ENCODE measurements at places on chromosomes 2 and 18.

DNA sequence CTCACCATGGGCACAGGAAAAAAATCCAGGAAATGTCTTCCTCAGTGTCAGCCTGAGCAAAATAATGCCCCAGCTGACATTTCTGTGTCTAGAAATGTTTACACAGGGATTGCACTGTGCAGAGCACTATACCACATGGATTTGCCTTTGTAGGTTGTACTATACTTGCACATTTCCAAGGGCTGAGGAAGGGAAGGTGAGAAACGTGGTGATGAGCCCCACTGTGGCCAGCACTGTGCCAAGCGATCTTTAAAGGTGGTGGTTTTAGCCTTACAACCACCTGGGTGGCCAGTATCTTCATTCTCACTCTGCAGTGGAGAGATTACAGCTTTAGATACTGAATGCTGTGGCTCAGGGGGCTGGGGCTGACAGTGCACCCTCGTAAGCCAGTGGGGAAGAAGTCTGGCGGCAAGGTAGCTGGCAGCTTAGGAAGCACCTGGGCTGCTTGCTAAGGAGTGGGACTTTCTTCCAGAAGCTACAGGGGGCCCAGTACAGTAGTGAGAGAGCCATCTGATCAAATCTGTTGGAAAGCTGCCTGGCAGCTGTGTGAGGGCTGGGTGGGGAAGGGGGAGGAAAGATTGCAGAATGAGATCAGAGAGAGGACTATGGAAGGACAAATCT, 81.4 kb upstream of the MSH2 start:
- no peak for DNase-seq

DNA sequence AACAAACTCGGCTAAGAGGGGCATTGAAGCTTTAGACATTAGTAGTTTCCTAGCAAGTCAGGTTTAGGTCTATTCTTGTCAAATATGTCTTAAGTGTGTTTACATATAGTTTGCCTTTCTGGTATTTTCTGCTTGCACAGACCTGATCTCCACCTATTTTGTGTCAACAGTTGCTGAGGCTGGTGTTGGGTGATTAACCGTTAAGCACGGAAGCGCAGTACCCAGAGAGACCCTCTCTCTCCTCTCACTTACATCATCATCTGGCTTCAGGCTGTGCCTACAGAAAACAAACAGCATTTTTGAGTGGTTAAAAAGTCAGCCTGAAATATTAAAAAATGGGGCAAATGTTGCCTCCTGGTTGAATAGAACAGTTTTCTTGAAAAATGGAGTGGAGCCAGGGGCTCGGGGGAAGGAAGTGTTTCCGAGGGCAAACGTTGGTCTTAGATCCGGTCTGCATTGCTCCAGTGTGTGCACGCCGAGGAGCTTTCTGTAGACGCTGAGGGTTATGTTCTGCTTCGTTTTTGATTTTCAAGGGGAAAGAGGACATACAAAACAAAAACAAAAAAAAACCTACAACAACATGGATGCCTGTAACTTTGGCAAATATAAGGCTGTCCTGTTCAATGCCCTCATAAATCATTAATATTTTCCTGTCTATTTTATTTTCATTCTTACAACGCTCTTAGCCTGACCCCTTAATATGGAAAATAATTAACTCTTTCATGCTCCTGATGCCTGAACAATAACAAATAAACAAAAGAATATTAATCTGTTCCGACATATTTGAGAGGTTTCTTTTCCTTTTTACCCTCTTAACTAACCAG, 120.8 kb downstream of the MEIS1 start:
- DNase-seq, result no peak

DNA sequence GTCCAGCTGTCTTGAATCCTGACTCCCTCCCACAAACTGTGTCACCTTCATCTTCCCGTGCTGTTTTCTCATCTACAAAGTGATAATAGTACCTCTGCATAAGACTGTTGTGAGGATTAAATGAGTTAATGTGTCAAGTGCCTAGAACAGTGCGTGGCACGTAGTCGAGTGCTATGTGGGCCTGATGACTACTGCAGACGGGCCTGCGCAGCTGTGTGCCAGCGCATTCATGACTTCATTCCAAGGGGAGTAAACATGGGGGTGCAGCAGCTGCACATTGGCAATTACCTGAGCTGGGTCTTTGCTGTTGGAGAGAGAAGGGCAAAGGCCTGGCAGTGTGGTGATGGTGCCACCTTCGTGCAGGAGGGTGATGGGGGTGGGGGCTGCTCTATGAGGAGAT, 5.0 kb downstream of the TEX44 start:
- no peak for DNase-seq

GRCh38 chr2:181784556-181784955, 104.2 kb upstream of the NEUROD1 start:
- DNase-seq, result no peak

GRCh38 chr2:219163156-219163555, 2.5 kb upstream of the NHEJ1 start:
- DNase-seq, result no peak

GRCh38 chr2:239124152-239124899, 276.4 kb downstream of the TWIST2 start:
- DNase-seq, result no peak

DNA sequence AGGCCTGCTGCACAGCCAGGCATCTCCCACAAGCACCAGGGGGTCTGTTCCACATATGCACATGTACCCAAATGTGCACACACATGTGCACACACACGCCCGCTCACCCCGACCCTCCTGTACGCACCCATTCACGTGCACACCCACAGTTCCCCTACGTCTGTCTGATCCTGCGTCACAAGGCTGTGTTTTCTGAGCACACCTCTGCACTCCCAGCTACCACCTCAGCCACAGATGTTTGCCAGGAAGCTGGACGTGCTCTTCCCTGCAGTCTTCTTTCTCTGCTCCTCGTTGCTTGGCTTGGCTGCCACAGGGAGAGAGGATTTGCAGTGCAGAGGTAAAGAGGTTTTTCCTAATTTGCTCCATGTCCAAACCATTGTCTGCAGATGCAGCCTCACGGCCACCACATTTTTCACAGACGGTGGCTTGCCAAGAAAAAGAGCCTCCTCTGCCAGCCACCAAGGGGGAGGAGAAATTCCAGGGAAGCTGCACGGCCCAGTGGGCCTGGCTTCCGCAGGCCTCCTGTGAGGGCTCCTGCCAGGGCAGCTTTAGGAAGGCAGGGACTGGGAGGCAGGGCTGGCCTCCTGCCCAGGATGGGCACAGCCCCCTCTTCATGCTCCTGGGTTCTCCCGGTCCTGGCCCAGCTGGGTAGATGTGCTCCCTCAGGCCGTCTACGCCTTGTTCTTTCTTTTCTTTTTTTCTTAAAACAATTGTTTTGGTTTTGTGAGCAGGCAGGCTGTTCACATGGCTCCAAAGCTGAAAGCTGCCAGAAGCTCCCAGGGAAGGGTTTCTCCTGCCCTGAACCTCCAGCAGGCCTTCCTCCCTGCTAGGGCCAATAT, 29.3 kb upstream of the HS6ST1 start:
- no peak for DNase-seq

DNA sequence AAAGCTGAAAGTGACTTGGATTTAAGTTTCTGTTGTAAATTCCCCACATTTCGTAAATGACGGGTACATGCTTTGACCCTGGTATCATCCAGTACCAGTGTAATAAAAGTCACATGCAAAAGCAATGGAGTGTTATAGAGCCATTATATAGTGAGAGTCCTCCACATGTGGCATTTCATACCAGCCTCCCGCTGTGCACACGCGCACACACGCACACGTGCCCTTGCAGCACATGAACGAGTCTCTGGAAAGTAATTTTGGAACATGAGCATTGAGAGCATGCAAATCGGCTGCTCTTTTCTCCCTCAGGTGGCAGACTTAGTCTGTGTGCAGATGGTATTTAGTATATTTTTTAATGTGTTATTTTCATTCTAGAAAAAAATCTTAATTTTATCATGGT, 198.1 kb downstream of the ZNF407 start:
- no peak for DNase-seq

DNA sequence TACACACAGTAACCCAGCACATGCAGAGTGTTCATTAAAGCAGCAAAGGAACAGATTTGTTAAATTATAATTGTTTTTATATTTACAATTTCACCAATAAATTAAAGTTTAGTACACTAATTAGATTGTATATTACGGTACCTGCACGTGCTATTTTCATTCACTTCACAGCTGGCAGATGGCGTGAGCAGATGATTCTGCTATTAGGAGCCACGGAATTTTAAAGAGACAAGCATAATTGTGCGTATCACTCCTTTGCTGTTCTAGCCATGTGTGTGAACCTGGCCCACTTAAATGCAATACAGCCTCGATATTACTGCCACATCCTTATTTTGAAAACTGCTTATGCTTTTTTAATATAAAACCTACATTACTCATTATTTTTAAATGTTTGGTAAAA, 332.8 kb upstream of the SOX11 start:
- DNase-seq, result no peak

DNA sequence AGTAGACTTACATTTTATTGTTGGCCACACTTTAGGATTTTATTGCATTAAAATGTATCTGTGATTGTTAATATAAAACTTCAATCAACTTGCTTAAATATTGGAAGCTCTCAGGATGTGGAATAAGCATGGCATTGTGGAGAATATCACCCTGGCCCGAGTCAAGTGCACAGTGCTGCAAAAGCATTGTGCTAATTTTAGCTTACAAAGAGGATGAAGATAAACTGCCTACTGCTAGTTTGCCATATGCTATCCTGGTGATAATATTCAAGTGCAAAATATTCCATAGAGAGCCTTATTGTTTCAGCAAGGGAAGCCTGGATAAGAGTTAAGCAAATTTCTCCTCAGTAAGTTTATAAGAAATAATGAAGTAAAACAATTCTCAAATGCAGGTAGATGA, 54.5 kb downstream of the MEIS1 start:
- no peak for DNase-seq
